ENCODE measurements at places on chromosomes 2 and 18.

GRCh38 chr18:32910694-32911296 lies 138.0 kb upstream of the KLHL14 start:
- no peak for DNase-seq

DNA sequence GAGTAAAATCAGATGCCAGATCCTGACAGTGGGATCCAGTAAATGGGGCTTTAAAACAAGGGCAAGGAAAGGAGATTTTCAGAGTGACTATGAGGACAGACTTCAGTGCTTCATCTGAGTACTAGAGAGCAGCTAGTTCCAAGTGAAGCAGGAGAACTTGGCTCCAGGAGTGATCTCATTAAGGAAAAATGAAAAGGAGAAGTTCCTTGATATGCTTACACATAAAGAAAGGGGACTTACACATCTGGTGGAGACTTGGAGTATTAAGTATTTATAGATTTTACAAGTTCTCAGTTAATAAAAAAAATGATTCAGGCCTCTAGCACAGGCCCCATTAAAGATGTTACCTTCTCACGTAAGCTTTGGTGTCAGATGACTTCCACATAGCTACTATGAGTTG lies 105.8 kb downstream of the ICOS start:
- no peak for DNase-seq

GRCh38 chr2:85642725-85643124 lies 25.3 kb downstream of the SFTPB start:
- no peak for DNase-seq

- DNase-seq: no peak
These were observed 26.9 kb downstream of the MRO start for GRCh38 chr18:50792885-50793284.

- DNase-seq: no peak
These were observed 5.1 kb downstream of the FECH start for GRCh38 chr18:57581301-57581934.

DNA sequence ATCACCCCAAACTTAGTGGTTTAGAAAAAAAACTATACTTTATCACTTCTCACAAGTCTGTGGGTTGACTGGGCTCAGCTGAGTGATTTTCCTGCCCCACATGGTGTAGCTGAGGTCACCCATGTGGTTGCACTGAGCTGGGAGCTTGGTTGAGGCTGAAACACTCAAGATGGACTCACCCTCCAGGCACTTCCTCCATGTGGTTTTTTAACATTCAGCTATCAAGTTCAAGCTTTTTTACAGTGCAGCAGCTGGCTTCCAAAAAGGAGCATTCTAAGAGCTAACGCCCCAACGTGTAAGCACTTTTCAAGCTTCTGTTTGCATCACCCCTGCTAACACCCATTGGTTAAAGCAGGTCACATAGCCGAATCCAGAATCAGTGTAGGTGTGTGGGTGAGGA lies 105.9 kb upstream of the CREB1 start:
- DNase-seq: no peak

GRCh38 chr2:6336752-6337471 lies 528.8 kb downstream of the CMPK2 start:
- no peak for DNase-seq

GRCh38 chr2:112187805-112188596 lies 49.8 kb downstream of the FBLN7 start:
- DNase-seq: no peak

DNA sequence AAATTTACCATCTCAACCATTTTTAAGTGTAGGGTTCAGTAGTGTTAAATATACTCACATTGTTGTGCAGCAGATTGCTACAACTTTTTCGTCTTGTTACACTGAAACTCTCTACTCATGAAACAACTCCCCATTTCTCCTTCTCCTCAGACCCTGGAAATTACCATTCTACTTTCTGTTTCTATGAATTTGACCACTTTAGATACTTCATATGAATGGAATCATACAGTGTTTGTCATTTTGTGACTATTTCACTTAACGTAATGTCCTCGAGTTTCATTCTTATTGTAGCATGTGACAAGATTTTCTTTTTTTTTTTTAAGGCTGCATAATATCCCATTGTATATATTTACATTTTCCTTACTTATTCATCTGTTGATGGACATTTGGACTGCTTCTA lies 203.8 kb downstream of the PLCL1 start:
- no peak for DNase-seq

DNA sequence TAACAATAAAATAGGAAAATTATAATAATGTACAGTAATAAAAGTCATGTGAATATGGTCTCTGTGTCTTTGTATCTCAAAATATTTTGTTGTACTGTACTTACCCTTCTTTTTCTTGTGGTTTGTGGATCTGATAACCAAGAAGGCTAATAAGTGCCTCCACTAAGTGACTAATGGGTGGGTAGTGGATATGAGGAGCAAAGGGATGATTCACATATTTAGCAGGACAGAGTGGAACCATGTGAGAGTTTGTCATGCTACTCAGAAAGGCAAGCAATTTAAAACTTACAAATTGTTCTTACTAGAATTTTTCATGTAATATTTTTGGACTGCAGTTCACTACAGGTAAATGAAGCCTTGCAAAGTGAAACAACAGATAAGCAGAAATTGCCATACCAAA lies 1241.2 kb upstream of the CDH2 start:
- no peak for DNase-seq

DNA sequence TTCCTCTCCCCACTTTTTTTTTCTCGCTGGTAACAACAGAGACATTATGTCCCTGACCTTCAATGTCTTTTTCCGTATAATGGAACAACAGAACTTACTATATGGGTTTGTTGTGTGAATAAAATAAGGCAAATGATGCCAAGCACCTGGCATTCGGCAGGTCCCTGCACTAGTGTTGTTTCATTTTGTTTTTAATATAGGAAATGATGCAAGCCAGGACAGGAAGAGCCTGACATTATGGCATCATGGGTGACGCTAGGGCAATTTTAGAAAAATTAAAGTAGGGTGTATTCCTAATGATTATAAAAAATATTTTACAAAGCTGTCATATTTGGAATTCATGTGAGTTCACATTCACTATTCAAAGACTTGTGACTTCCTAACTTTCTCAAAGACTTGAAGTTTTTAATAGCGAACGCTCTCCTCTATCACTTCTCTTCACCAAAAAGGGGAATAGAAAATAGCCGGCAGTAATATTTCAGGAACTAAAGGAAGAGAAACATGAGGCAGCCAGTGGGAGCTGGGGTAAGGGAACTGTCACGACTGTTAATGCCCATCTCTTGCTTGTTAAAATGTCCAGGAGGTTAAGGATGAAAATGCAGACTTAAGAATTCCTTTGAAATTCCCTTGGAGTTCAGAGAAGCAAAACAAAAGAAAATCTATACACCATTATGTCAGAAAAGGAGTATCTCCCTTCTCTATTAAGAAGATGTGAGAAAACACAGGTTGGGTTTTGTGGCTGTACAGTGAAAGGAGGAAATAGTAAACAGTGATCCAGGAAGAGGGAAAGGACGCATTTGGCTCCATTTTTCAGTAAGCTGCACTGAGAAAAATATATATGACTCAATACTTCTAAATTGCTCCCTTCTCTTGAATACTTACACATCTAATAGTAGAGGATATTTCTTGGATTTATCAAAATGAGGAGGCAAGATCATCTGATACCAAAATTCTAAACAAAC lies 60.2 kb downstream of the DPP4 start:
- no peak for DNase-seq
